ENCODE measurements at places on chromosomes 3 and 15.

DNA sequence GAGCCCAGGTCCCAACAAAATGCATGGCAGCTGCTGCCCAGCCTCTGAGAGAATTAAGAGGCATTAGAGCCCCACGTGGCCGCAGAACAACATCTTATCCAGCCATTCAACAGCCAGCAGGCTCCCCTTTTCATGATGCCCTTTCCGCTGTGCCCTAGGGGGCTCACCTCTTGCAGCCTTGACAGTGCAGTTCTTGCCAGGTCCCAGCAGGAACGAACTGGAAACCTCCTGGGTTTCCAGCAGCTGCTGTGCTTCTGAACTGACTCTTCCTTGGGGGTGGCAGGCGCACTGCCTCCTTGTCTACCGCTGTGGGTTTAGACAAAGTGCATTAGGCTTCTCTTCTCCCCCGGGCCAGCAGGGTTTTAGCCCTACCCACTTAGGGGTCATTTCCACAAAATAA is 85.2 kb downstream of the FAM174B start:
- DNase-seq, result no peak

GRCh38 chr3:175737646-175738572 is 878.8 kb downstream of the NAALADL2 start:
- DNase-seq, result peak; percentile 37

DNA sequence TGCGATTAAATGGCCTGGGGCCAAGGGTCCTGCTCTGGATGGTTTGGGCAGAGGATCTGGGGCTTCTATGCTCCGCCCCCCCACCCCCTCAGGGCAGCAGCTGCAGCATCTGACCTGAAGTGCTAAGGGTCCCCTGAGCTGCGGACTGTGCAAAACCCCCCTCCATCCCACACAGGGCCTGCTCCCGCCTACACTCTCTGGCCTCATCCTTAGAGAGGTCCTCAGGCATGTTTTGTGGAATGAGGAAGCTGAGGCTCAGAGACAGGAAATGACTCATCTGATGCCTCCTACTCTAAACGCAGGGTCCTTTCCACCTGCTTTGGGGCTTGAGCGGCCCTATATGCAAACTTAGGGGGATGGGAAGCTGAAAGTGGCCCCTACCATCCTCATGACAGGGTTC is 59.5 kb upstream of the CTSH start:
- peak; percentile 68 for DNase-seq

DNA sequence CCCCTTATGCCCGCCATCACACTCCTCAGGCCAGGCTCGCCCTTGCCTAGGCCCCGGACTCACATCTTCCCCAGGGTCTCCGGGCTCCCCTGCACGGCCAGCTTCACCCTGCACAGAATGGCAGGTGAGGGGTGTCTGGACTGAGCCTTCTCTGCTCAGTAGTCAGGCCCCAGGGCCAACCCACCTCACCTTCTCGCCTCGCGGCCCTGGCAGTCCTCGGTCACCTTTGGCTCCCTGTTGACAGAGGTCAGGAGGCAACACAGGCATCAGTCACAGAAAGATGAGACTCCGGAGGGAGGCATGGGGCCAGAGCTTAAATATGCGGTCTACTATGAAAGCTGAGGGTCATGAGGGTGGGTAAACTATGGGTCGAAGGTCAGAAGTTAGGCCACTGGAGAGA is 8.4 kb upstream of the UCN2 start:
- DNase-seq, result no peak

- DNase-seq, result no peak
These were observed 12.7 kb upstream of the SCN10A start for GRCh38 chr3:38828681-38829080.

DNA sequence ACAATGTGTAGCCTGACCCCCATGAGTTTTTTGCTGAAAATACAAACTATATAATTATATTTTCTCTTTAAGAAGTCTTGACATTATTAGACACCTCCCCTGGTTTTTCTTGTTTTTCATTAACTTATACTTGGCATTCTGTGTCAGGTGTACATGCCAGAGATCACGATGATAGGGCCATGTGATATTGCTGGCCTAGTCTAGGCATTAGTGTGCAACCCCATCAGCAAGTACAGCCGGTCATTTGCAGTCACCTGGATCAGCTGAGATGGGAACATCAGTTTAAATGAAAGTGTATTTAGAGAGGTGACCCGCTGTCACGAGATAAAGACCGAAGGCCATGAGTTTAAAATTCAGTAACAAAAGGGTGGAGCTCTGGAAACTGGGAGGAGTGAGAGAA is 12.6 kb upstream of the SPPL2A start:
- DNase-seq, result no peak

DNA sequence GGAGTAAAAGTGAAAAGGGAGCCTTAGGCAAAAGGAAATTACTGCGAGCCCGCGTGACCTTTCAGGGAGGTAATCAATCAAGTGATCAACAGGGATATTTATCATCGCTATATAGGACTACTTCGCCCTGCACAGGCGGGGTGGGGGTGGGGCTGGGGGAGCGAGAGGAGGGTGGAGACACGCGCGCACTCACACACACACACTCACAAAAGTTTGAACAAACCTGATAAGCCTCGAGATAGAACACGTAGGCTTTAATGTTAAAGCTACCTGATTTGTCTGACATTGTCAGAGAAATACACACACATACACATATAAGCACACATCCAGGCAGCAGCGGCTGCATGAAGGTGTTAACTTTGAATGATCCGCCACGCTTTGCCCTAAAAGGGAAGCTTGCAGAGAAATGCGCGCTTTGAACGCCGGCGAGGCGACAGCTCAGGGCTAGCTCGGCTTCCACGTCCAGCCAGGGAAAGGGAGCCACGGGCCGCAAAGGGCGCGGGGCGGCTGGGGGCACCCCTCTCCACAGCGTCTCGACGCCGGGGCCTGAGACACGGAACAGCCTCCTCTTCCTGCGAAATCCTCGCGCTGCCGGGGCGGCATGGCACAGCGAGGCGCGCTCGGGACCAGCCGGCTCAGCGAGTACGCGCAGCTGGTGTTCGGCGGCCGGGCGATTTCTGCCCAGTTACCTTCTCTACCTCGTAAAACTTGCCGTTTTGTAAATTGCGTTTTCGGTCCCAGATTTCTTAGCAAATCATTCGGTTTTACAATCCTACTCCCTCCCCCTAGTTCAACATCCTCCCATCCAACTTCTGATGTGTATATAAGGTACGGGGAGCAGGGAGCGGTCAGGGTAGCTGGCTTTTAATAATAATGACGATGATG is 4.8 kb upstream of the MECOM start:
- DNase-seq, result no peak

- DNase-seq, result no peak
These were observed 2.9 kb upstream of the KCTD6 start for GRCh38 chr3:58488967-58489366.

DNA sequence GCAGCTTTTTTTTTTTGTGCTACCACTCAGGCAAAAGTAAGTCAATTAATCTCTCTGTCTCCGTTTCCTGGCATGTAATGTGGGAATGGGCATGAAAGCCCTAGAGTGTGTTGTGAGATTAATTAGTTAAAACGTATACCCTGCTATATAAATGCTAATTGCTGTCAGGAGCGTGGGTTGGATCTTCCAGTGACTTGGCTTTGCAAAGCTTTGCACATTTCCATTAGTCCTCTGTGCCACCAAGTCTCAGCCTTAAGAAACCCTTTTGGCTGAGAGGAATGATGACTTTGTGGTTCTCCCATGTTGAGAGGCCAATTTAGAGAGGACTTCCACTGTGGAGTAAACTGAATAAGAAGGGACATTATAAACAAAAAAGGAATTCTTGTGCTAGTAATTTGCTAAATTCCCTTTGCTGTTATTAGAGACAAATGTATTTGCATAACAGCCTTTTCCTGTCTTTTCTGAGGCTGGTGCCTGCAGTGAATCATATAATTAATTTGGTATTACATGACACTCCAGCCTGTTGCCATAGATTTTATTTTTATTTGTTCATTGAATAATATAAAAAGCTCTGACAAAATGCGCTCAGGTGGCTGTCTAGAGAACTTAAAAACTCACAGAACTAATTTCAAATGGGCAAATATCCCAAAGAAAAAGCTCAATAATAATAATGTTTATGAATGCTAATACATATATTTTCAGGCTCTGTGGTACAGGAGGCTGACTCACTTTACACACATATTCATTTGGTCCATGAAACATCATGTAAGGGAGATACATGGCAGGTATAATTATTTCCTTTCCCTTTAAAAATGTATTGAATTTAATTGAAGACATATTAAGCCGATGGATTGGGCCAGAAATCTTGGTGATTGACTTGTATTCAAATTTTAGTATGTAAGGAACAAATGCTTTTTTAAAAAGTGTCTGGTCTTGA is 82.7 kb downstream of the IL1RAP start:
- DNase-seq, result no peak

- no peak for DNase-seq
These were observed 72.8 kb downstream of the PPM1L start for GRCh38 chr3:160828880-160829279.

- no peak for DNase-seq
These were observed 80.6 kb downstream of the MYLK start for GRCh38 chr3:123803521-123803920.

- DNase-seq, result peak; percentile 98
These were observed 14.3 kb downstream of the ZIC4 start for GRCh38 chr3:147391781-147392624.

GRCh38 chr15:39417366-39418134 is 163.3 kb upstream of the THBS1 start:
- DNase-seq, result no peak

DNA sequence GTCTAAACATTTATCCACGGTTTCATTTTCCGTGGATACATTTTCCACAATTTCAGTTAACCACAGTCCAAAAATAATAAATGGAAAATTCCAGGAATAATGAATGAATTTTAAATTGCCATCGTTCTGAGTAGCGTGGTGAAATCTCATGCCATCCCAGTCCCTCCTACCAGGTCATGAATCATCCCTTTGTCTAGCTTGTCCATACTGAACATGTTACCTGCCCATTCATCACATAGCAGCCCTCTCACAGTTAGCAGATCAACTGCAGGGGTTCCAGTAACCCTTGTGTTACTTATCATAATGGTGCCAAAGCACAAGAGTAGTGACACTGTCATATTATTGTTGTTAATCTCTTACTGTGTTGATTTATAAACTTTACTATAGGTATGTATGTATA is 124.5 kb downstream of the GSK3B start:
- no peak for DNase-seq

- no peak for DNase-seq
These were observed 28.1 kb downstream of the CMTM7 start for GRCh38 chr3:32419742-32420125.

- DNase-seq, result no peak
These were observed 61.5 kb upstream of the CRBN start for GRCh38 chr3:3240986-3241385.

GRCh38 chr3:148158210-148158609 is 539.5 kb upstream of the AGTR1 start:
- peak; percentile 84 for DNase-seq

DNA sequence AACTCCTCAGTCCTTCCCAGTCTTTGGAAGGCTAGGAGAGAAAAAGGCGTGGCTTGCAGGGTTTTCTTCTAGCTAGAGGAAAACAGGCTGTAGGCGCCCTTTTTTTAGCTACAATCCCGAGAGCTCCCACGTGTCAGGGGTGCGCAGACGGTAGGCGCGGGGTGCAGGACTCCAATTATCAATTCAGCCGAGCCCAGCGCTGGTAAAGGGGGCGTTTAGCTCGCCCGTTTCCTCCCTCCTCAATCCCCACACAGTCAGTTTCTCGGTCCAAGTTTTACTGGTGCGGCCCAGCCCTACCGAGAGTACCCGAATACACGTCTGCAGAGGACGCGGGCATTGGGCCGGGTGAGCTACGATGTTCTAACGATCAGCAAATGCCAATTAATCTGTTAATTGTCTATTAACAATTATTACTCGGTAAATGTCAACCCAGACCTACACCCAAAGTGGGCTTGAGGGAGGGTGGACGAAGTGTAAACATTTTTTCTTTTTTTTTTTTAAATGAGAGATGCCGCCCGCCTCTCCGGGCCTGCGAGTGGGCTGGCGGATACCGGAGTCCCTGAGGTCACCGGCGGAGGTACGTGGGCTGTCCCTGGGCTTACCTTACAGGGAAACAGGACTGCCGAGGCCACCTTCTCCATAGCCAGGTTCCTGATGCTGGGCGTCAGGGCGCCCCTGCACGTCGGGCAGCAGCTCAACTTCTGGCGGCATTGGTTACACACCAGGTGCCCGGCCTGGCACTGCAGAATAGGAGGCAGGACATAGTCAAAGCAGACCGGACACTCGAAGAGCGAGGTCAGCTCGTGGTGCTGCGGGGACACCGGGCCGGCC is 923 bp downstream of the SIAH2 start:
- DNase-seq, result peak; percentile 61

GRCh38 chr3:112639455-112640225 is 1.3 kb downstream of the CCDC80 start:
- peak; percentile 56 for DNase-seq

GRCh38 chr15:75723171-75723846 is 10.7 kb upstream of the CSPG4 start:
- DNase-seq, result no peak

DNA sequence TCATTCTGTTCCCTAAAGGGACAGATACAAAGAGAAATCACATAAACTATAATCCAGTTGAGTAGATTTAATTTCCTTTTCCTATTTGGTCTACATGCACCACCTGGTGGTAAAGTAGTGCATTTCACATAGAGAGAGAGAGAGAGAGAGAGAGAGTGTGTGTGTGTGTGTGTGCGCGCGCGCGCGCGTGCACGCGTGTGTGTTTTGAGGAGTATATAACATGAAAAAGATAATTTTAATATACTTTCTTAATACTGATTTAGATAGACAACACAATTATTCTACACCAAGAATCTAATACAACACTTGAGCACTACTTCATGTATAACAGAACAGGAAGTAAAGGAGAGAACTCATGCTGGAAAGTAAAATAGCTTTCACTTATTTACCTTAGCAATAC is 1.1 kb upstream of the FGF7 start:
- DNase-seq, result peak; percentile 73

DNA sequence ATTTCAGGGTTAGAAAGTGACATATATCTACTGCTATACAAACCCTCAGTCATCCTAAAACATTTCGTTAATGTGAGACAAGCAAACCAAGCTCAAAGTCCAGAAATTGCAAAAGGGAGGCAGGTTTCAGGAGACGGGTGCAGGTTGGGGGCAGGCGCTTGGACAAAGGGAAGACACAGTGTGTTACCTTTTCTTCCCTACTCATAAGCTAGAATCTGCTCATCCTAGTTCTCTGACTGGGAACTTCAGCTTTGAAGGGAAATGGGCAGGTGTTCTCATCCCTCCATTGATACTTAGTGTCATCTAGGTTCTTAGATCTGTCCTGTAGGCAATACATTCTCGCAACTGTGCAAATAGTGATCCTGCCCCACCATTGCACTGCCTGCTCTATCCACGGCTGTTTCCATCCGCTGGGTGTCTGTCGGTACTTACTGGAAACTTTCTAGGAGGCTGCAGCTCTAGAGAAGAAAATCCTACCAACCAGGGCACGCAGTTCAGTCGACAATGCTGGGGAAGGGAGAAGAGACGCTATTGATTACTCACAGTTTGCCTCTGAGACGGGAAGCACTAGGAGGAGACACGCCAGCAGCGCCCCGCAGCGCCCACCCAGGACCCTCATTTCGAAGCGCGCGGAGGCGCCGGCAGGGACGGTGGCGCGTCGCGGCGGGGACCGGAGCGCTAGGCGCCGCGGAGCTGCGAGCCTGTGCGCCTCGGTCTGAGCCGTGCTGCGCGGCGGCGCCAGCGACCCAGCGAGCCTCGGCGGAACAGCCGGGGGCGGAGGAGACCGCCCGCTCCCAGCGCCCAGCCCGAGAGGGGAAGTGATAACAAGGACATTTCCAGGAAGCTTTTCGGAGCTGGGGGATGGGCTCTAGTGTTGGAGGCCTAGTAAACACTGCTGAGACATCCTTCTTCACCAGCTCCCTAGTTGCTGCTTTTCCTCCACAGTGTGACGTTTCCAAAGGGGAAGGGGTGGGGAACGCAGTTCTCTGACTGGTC is at the start of gene PROS1:
TSS of gene PROS1 (minus strand) at position 766 of the 996 bp plus-strand sequence. CDS start at position 619, 147 bp downstream.
- DNase-seq, result peak; percentile 72

All from fibroblast of skin of scalp (primary cell).